ENCODE measurements at places on chromosomes 13 and 19.

DNA sequence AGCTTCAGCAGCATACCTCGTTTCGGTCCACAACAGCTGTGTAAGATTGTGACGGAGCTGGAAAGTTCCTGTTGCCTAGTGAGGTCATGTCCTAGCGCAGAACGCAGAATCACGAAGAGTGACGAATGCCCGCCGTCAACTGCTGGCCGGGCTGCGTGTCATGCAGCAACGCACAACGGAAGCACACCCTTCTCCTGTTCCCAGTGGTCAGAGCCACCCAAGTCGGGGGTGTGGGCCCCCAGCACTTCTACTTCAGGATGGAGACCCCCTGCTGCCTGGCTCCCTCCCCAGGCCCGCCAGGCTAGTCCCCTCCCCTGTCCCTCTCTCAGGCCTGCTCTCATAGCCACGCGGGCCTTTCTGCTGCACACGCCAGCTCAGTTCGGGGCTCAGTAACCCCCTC is 25.9 kb downstream of the C2CD4C start:
- DNase-seq: no peak

DNA sequence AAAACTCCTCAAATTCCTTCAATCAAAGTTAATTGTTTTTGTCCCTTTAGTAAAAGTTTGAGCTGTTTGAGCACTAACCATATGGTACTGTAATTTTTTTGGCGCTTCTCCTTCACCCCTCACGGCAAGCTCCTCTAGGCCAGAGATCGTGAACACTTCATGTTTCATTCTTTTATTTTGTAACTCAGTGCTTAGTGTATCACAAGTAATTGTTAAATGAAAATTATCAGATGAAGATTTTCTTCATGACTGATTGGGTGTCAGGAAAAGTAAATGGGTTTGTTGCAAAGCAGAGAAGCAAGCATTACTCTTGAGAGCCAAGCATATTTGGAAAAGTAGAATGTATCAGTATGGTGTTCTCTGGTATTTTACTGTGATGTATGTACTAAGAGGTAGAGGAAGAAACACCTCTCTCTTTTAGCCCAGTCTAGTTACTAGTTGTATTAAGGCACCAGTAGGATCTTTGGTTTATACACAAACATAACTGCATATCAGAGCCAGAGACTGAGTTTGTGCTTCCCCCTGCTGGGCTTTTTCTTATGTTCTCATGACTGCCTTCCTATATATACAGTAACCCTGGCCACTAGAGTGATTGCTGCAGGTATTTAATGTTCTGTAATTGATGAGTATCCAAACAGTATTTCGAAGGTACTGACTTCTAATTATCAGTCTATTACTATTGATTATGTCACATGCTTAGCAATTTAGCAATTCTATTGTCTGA is 202.3 kb upstream of the KLHL1 start:
- DNase-seq: no peak

- DNase-seq: no peak
Observed at GRCh38 chr19:45577111-45577905, 7.3 kb downstream of the OPA3 start.

- DNase-seq: no peak
Observed at GRCh38 chr13:43129066-43129465, 105.7 kb downstream of the DNAJC15 start.

DNA sequence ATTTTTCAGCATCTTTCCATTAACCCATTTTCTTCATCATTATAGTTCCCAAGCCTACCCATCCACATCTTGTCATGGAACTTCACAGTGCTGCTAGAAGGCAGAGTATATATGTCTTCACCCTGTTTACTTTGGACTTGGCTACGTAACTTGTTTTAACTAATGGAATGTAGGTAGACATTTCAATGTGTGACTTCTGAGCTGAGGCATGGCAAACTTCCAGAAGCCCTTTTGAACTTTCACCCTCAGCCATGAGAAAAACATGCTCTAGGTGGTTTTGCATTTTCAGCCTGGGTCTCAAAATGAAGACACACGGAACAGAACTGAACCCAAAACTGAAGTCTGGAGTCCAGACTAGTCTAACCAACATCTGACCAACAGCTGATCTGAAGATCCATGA is 3.2 kb downstream of the TEX30 start:
- no peak for DNase-seq

DNA sequence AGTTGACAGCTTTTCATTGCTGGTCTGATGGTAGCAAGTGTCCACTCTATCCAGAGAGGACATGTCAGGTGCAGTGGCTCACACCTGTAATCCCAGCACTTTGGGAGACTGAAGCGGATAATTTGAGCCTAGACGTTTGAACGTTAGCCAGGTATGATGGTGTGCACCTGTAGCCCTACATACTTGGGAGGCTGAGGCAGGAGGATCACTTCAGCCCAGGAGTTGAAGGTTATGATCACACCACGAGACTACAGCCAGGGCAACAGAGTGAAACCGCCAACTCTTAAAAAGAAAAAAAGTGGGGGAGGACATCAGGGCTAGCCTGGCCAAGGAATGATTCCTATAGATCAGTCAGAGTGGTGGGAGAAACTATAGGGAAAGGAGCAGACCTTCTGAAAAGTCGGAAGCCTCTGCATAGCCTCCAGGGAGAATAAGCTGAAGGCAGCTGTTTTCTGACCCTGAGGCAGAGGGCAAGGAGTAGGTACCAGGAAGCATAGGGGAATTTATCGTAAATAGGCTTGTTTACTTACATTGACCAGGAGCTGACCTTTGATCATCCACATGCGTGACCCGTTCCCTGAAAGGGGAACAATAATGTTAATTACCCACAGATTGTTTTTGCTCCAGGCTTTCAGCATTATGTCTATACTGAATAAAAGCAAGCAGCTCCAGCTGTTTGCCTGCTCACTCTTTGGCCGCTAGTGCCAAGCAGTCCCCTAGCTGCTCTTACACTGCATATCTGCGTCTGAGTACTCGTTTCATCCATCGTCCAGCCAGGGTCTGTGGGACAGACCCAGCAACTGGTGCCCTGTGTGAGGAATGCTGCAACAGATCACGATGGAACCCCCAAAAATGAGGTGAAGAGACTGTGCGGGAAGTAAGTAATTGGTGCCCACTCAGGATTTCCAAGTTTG is 161.6 kb downstream of the RNF17 start:
- no peak for DNase-seq

DNA sequence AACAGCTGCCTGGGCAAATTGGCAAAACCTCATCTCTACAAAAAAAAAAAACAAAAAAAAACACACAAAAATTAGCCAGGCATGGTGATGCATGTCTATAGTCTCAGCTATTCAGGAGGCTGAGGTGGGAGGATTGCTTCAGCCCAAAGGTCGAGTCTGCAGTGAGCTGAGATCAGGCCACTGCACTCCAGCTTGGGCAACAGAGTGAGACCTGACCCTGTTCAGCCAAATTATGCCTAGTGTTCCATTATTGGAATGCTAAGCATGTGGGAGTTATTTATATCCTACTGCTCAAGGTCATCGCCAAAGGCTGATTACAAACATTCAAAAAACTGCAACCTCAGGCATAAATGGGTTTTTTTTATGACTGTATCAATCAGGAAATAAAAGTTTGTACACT is 1251.0 kb upstream of the PCDH9 start:
- no peak for DNase-seq

GRCh38 chr13:103573446-103573845 is 507.2 kb upstream of the SLC10A2 start:
- DNase-seq: no peak
